Karpas-422 (cell line): ENCODE measurements at places on chromosomes 2 and 18. TPM values are rescaled to one million over a fixed set of nuclear protein-coding genes. Genes with fewer than 3 reads are reported as not detected.

The ITGA4 gene
- total RNA-seq, result 176 and 244 TPM in 2 replicates

DNA sequence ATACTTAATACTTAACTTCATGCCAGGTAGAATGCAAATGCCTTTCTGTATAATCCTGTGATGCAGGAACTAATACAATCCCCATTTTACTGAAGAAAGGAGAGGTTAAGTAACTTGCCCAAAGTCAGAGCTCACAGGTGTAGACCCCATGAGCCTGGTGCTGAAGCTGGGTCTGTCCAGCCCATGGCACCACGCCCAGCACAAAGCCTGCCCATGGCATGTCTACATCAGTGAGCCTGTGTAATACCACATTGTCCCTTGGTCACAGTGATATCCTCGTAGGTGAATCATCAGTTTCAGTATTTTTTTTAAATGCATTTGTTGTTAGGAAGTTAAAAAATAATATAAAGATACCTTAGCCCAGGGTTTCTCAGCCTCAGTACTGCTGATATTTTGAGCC is 69.9 kb upstream of the MCFD2 start:
- no peak for DNase-seq

DNA sequence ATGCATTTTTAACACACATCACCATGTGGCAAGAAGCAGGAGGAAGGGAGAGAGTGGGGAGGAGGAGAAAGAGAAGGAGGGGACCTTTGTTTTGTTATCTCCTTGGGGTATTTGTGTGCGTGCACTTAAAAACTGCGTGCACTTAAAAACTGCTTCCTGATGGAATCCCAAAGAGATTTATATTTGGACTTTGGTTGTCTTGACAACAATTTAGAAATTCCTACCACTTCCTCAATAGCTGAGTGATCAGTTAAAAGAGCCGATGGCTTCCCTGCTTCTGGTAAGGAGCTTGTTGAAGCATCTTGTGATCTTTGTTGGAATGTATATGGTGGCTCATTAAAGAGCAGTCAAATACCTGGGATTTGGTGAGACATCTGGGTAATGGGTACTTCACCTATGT is 4.5 kb downstream of the RAB31 start:
- DNase-seq, result no peak

DNA sequence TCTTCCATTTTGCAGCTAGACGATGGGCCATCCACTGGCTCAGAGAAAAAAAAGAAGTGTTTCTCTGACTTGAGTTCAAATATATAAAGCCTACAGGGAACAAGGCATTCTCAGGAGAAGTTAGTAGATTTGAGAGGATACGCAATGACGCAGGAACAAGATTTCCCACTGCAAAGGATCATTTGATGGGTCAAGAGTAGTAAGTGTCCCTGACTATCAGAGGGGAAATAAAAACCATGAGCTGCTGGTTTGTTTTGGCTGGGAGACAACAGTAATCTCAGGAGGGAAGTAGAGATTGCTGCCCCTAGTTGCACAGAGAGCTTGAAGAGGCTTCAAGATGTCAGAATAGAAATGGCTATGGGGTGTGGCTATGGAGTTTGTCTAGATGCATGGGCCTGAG is 22.3 kb upstream of the MYO1B start:
- no peak for DNase-seq

DNA sequence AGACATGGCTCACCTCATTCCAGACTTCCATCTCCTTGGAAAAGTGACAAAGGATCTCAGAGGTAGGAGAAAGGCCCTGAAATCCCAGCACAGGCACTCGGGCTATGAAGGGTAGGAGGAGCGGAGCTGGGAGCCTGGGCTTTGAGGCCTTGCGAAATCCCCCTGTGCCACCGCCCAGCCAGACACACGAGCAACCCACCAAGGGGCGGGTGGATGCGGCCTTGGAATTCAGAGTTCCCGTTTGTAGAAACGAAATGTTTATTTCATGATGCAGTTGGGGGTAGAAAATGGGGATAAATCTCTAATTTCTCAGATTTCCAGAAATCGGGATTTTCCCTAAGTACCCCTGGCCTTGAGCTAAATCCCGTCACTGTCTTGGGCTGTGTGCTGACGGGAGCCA is 177.1 kb upstream of the HDAC4 start:
- DNase-seq, result no peak

DNA sequence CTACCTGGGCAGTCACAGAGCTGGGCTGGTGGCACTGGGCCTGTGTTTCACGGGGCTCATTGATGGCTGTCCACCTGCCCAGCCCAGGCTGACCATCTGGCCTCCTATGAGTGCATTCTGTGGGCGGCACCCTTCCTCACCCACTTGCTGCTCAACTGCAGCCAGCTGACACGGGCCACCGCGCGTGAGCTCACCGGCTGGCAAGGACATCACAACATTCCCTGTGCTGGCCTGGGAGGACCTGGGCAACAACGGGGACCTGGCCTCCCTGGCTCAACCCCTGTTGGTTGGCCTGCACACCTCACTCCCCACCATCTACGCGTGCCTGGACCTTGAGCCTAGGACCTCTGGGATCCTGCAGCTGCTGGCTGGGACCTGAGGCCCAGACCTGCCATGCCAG is 98.2 kb upstream of the DTNA start:
- no peak for DNase-seq

- DNase-seq, result no peak
Observed at GRCh38 chr18:63078471-63078870, 241.1 kb downstream of the BCL2 start.

The MEP1B gene
- total RNA-seq, result not detected in 2 replicates

- DNase-seq, result no peak
Observed at GRCh38 chr2:86017901-86018896, 87.5 kb downstream of the POLR1A start.

GRCh38 chr2:136067897-136068580 is 49.9 kb downstream of the CXCR4 start:
- DNase-seq, result no peak

The MBD5 gene
- total RNA-seq, result 19.2 and 64.7 TPM in 2 replicates

GRCh38 chr2:152588998-152589397 is 128.3 kb downstream of the PRPF40A start:
- peak; percentile 91 for DNase-seq

The CNRIP1 gene
- 2.8 TPM in 1 of 2 replicates, not detected in the other for total RNA-seq

DNA sequence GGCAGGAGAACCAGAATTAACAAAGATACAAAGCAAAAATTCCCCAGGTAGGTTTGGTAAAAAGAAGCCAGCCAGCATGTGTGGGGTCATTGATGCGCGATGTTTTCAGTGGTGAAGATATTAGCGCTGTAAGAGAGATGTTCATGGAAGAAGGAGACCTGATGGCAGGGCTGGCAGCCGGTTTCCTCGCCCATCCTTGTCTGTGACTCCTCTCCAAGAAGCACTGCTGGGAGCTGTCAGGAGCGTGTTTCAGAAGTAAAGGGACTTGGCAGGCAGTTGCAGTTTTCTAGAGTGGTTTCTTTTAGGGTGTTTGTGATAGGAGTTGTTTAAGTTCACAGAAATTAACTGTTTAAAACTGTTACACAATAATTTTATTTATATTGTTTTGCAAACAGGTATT is 24.6 kb downstream of the TAF1B start:
- no peak for DNase-seq

DNA sequence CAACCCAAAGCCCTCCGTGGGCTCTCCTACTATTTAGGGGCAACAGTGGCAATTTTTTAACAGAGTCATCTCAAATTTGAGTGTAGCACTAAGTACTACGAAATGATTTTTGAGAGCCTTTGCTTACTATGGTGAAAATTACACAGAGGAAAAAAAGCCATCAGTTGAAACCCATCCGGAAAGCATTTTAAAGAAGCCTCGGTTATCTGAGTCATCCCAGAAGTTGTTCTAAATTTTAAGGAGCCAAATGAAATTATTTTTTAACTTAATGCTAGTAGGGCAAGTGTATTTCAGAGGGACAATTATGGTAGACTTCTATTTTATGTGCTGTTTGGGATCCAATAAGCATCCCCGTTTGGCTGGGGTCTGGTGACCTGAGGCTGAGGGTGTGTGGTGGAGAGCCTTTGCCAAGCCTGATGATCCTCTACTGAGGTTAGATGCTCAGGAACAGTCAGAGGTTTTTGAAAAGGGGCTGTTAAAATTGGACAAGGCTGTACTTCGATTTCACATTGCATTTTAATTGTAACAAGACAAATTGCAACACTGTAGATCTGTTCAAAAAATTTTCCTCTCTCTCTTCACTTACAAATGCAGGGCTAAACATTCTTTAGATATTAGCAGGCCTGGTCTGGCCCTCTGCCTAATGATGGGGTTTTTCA is 47.0 kb downstream of the RAPGEF4 start:
- DNase-seq, result no peak

DNA sequence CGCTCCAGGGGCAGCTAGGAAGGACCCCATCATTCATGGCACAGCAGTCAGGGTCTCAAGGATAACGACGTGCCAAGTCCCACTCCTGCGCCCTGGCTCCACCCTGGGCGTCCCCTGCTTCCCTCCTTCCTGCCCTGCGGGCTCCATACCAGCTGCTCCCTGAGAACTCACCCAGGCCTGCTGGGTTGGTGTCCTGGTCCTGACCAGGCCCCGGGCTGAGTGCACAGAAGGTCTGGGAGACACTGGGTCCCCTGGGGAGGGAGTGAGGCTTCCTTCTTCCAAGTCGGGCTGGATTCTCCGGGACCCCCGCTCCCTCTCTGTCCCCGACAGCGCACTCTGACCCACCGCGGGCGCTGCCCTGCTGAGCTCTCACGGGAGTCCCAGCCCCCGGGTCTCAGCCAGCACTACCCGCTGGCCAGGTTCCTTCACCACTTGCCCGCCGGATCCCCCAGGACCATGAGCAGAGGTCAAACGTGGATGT is 160.2 kb downstream of the PXDN start:
- no peak for DNase-seq

DNA sequence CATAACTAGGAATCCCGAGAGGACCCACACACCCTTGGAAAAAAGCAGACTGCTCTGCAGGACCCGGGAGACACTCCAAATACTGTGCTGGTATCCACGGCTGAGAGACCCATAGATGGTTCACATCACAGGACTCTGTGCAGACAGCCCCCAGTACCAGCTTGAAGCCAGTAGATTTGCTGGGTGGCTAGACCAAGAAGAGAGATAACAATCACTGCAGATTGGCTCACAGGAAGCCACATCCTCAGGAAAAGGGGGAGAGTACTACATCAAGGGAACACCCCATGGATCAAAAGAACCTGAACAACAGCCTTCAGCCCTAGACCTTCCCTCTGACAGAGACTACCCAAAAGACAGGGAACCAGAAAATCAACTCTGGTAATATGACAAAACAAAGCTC is 223.8 kb upstream of the LRATD1 start:
- no peak for DNase-seq

GRCh38 chr2:187991389-187991788 is 300.3 kb upstream of the GULP1 start:
- DNase-seq, result no peak

DNA sequence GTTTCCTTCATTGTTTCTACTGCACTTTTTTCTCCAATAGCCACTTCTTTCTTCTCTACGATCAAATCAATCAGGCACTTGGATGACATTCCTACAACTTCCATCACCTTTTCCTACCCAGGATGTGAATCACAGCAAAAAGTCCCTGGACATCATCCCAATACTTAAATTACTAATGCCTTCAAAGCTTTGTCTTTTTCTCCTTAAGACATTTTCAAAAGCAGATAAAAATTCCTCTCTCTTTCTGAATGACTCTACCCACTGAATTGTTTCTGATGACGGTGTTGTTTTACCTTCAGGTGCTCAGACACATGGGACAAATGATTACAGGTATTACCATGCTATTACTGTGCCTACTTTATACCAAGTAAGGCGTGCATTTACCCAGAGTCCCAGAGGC is 500.9 kb downstream of the FBXO15 start:
- no peak for DNase-seq

GRCh38 chr2:69907216-69907615 is 7.7 kb upstream of the MXD1 start:
- no peak for DNase-seq

- DNase-seq, result no peak
Observed at GRCh38 chr18:14747513-14748474, at the start of gene ANKRD30B. ANKRD30B (plus strand) TSS chr18:14748172; CDS start chr18:14748420, 248 bp downstream.

DNA sequence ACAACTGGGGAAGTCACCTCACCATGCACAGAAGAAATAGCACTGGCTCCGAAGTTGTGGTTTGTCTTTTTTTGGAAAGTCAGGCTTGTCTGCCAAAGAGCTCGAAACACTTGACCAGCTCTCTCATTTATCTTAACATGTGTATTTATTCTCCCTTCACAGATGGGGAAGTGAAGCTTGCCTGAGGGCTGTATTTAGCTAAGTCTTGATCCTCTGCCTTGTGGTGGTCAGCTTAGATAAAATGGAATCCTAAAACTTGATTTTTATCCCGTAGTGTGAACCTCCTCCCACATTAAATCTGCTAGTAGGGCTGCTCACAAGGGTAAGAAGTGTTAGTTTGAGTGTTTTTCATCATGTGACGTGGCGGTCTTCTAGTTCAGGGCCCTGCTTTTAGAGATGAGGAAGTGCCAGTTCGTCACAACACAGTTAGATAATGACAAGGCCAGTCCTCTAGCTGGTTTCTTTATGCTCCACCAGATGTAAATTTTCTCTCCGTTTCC is 89.7 kb downstream of the TMEM247 start:
- peak; percentile 87 for DNase-seq

The SH3RF3 gene
- 0.11 and 0.34 TPM in 2 replicates for total RNA-seq

The VIL1 gene
- not detected in 2 replicates for total RNA-seq

The SLC40A1 gene
- not detected in 2 replicates for total RNA-seq

GRCh38 chr2:121088251-121089165 is 196.5 kb downstream of the TFCP2L1 start:
- DNase-seq, result no peak

DNA sequence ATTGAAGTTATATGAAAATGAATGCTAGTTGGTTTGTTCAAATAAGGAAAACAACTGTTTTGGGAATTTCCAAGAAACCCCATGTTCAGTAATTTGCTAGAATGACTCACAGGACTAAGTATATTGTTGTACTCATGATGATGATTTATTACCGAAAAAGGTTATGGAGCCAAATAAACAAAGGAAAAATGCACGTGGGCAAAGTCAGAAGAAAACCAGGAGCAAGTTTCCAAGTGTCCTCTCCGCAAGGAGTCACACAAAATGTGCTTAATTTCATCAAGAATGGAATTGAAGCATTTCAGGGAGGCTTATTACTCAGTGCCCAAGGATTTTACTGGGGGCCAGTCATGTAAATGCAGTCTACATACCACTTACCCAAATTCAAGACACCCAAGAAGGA is 1652.4 kb upstream of the TMEFF2 start:
- no peak for DNase-seq

- DNase-seq, result no peak
Observed at GRCh38 chr2:237149425-237149824, 63.7 kb downstream of the COPS8 start.

DNA sequence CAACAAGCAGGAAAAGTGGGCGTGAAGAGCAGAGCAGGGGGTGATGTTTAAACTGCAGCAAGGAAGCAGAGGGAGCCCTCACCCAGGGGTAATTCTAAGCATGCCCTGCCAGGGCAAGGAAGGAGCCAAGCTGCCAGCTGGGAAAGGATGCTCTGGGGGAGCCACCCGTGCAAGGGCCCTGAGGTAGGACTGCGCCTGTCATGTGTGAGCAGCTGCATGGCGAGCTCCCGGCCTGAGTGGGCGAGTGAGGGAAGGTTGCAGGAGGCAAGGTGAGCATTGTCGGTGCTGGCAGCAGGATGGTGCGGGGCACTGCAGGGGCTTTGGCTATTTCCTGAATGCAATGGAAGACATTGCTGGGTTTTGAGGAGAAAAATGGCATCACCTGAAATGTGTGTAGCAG is 107.2 kb downstream of the COPS8 start:
- no peak for DNase-seq

- DNase-seq, result no peak
Observed at GRCh38 chr2:189013671-189014448, 39.7 kb downstream of the COL3A1 start.

The SIGLEC15 gene
- total RNA-seq, result 1.6 and 2.5 TPM in 2 replicates

The FEZ2 gene
- 32.7 and 37.7 TPM in 2 replicates for total RNA-seq

GRCh38 chr2:240782886-240783818 is 36.9 kb downstream of the KIF1A start:
- no peak for DNase-seq

GRCh38 chr2:150168595-150169236 is 318.8 kb downstream of the RND3 start:
- no peak for DNase-seq
